ENCODE measurements at places on chromosomes 2 and 18. TPM values are rescaled to one million over a fixed set of nuclear protein-coding genes. Genes with fewer than 3 reads are reported as not detected.

DNA sequence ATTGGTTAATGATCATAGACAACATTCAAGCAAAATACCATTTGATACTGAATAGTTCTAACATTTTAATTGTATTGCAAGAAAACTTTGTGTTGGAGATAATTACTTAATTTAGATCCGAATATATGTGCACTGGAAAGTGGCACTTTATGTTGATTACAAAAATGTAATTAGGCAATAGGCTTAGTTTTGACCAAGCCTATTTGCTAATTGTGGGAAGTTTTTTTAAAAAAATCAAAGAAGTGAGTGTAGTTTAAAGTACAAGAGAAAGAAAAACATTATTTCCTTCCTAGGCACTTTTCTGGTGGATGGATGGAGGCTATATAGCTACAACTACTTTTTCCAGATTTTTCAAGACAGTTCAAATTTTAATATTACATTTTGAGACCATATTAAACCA, 18.3 kb upstream of the PELI1 start:
- DNase-seq: no peak

DNA sequence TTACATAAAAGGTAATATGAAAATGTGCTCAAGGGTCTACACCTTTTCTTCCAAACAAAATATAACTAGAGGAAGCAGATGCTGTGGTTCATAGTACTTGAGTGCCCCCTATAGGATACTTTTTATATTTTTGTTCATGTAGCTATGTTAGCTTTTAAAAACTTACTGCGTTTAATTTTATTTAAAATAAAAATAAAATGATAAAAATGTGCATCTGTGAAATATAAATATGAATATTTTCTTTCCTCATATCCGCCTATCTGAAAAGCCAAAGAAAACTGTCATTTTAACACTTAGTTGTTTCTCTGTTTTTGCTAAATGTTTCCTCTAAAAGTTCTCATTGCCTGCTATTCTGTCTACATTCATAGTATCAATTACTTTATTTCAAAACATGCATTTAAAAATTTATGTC, 9.6 kb upstream of the LRP1B start:
- no peak for DNase-seq

The MYCN gene
- 0.49 TPM for total RNA-seq

The VWC2L gene
- 0.25 TPM for total RNA-seq

DNA sequence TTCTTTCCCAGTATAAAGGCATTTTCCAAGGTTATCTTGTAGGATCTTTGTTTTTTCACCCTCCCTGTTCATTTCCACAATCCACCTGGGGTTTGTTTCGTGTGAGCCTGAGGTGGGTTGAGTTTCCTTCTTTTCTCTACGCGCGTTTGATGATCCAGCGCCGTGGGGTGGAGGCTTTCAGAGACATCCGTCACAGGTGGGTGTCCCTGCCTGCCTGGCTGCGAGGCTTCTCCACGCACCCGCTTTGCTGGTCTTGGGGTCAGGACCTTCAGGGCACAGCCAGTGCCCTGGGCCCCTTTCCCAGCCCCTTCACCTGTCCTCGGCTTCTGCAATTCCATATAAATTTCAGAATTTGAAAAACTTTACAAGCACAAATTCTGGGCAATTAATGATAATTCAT, 109.0 kb upstream of the ALKAL2 start:
- no peak for DNase-seq

DNA sequence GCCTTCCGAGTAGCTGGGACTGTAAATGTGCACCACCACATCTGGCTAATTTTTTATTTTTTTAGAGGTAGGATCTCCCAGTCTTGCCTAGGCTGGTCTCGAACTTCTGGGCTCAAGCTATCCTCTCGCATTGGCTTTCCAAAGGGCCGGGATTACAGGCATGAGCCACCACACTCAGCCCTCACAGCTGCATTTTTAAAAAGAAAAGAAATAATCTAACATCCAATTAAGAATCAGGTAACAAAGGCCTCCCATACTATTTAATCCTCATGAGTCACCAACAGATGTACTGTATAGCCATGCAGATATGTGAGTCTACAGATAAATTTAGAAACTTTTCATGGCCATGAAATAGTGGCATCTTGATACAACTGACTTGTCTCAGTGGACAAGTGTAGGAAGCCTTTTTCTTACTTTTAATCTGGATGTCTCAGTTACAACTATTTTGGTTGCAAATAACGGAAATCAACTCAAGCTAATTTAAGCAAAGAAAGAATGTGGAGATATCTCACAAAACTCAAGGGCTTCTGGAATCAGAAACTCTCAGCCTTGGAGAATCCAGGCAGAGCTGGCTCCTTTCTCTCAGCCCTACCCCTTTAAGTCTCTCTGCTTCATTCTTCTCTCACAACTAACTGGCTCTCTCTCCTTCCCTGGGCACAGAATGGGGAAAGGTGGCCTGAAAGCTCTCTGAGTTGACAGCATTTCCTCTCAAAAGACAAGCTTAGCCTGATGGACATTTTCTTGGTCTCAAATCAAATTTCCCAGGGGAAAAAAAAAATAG, 12.8 kb upstream of the PPM1B start:
- no peak for DNase-seq
